ENCODE measurements at places on chromosomes 2 and 18.

- no peak for DNase-seq
Observed at GRCh38 chr2:51103205-51103604, 71.3 kb upstream of the NRXN1 start.

- no peak for DNase-seq
Observed at GRCh38 chr2:64439194-64439593, 14.8 kb upstream of the LGALSL start.

DNA sequence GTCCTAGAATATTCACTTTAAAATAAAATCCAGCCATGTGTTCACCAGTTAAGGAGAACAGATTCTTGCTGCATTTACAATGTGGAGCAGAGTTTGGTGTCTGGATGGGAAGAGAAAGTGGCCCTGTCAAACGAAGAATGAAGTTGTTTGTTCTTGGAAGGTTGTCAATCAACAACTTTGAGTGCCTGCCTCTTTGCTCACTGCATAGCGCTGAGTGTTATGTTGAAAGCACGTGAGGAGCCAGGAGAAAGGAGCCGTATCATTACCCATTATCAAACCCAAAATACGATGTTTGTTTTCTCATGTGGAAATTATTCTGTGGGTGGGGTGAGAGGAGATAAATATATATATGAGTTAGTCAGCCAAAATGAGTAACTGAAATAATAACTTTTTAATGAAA lies 492.5 kb upstream of the POU3F3 start:
- no peak for DNase-seq

- DNase-seq = no peak
Observed at GRCh38 chr2:12663306-12664037, 53.3 kb upstream of the TRIB2 start.

GRCh38 chr18:75477900-75478299 lies 50.4 kb upstream of the SMIM21 start:
- no peak for DNase-seq

DNA sequence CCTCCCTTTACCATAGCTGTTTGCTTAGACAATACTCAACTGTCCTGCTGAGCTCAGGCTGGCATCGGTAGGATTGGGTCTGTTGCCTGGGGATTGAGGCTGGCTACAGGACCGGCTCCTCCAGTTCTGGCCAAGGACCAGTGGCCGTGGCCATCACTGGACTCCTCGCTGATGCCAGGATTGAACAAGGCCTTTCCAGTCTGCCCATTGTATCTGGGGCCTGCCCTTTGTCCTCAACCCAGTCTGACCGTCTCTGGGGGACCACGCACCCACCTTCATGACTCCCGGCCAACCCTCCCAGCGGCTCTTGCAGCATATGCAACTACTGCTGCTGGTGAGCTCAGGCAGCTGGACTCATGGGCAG lies 28.7 kb downstream of the SH2D6 start:
- no peak for DNase-seq
